CD8-positive, alpha-beta T cell (primary cell): ENCODE measurements at places on chromosomes 4 and X.

- DNase-seq: peak; percentile 1
These were observed 50.1 kb upstream of the ACSL4 start for GRCh38 chrX:109782994-109783700.

DNA sequence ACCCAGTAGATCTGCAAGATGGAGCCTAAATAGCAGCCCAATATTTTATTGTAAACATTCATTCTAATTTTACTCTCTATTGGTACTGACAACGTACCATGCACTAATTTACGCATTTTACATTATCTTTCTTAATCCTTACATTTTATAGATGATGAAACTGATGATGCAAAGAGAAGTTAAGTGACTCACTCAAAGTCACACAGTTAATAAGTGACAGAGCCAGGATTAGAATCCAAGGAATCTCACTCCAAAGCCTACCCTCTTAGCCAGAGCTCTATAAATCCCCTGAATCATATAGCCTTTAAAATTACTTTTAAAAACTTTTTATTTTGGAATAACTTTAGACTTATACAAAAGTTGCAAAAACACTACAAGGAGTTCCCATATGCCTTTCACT is 37.6 kb downstream of the PHKA1 start:
- no peak for DNase-seq

DNA sequence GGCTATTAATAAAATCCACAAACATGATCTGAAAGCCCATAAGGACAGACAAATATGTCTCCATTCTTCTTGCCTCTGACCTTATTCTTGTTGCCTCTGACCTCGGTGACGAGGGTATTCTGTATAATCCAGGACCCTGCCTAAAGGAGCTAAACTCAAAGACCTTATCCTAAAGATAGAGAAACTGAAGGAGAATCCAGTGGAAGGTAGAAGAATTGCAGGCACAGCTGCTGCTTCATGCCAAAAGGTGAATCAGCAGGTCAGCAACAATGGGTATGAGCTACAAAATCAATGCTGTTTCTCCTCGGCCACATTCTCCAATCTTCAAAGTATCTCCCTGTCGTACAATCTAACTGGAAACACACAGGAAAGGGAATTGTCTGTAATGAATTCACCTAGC is 71.4 kb downstream of the INTS6L start:
- DNase-seq: no peak

DNA sequence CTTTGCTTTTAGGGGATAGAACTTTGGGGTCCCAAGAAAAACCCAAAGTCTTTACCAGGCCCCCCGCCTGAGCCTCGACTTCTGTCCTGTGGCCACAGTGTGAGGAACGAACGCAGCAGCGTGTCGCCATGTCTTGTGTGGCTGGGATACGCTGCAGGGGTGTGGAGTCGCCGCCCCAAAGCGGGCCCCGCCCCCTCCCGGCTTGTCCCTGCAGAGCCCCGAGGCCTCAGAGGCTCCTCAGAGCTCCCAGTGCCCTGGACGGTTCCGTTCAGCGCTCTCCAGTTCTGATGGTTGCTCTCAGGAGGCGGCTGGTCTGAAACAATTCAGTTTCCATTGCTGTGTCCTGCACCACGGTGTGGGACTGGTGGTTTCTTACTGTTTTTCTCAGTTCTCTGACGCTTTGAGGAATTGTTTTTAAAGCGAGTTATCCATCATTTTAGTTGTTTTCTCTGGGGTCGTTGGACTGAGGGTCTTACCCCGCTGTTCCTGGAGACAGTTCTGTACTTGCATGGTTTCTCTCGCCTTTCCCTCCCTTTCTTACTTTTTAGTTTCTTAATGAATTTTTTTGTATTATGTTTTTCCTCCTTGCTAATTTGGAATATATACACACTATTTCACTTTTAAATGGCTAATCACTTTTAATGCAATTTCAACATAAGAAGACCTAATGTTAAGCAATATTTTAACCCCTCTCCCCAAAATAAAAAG is 1.6 kb upstream of the IDUA start:
- DNase-seq: peak; percentile 75

DNA sequence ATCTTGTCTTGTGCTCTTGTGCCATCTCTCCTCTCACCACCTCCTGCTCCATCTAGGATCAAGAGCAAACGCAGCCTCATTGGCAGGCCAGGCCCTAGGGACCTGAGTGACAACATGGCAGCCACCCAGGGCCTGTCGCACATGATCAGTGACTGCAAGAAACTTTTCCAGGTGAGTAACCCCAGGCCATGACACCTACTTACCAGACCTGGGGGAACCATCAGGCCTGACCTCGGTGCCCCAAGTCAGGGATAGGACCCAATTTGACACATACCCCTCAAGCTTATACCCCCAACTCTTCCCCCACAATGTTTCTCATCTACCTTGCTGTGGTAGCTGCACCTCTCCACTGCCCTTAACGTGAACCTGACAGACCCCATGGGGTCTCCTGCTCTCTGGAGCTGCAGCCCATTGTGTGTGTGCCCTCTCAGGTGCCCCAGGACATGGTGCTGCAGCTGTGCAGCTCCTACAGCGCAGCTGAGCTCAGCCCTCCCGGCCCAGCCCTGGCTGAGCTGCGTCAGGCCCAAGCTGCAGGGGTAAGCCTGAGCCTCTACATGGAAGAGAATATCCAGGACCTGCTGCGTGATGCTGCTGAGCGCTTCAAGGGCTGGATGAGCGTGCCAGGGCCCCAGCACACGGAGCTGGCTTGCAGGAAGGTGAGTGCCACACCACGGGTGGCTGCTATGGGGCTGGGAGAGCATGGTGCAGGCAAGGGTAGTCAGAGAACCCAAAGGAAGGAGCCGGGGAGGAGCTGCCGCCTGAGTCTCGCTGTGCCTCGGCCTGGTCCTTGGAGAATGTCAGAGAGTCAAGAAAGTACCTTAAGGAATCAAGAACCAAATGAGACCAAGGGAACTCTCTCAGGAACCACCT is 74.8 kb downstream of the STARD8 start:
- DNase-seq: no peak

DNA sequence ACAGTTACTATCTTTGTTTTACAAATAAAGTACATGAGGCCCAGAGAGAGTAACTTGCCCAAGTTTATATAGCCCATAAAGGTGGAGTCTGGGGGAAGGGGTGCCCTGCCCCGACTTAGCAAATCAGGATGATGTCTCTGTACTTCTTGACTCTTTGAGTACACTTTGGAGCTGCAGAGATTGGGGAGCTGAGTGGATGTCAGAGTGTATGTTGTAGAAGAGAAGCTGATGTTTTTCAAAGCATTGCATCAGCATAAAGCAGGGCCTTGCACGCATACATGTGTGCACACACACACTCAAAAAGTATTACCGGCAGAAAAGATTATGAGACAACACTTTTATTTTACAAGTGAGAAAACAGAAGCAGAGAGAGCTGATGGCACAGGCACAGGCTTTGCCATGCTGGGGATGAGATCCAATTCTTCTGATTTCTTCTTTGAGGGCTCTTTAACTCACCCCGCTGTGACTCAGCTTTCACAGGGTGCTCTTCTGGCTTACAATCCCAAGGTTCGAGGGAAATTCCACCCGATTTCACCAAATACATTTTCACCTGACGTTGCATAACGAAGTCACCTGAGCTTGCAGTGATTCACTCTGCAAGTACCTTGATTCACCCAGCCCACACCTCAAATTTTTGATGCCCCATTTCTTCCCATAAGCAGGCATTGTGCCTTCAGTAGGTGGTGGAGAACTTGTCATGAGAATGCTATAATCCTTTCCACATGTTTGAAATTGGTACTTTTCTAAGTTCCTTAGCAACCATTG is 292.8 kb upstream of the BOD1L1 start:
- DNase-seq: no peak

GRCh38 chr4:174999407-174999806 is 81.2 kb downstream of the ADAM29 start:
- no peak for DNase-seq

- no peak for DNase-seq
These were observed 32.4 kb downstream of the EGF start for GRCh38 chr4:109945056-109945455.

DNA sequence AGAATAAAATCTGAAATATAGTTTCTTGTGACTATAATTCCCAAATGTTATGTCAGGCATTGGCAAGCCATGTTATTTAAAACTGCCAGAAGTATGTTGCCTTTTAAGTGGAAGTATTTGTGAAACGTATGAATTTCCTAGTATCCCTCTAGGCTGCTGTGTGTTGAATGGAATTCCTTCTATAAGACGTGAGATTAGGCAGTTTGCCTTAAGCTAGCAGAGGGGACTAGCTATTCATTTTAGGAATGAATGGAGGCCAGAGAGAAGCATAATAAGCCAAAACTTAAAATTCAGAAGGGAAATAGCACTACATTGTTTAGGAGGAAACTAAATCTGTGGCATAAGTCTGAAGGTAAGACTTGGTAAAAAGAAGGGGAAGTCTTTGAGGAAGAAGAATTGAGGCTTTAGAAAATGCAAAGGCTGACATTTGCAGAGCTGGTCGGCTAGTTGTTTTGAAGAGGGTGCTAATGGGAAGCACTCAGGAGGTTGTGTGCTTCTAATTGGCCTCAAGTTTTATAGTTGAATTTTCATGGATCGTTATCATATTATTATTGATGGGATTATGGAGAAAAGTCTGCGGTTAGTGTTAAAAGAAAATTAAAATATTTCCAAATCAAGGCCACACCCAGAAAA is 57.1 kb downstream of the TMEM131L start:
- no peak for DNase-seq

GRCh38 chr4:74230902-74231499 is 73.1 kb downstream of the MTHFD2L start:
- peak; percentile 36 for DNase-seq

- no peak for DNase-seq
These were observed 78.8 kb upstream of the PRPS1 start for GRCh38 chrX:107549504-107549903.

- no peak for DNase-seq
These were observed 85.1 kb downstream of the RLIM start for GRCh38 chrX:74529311-74529710.

DNA sequence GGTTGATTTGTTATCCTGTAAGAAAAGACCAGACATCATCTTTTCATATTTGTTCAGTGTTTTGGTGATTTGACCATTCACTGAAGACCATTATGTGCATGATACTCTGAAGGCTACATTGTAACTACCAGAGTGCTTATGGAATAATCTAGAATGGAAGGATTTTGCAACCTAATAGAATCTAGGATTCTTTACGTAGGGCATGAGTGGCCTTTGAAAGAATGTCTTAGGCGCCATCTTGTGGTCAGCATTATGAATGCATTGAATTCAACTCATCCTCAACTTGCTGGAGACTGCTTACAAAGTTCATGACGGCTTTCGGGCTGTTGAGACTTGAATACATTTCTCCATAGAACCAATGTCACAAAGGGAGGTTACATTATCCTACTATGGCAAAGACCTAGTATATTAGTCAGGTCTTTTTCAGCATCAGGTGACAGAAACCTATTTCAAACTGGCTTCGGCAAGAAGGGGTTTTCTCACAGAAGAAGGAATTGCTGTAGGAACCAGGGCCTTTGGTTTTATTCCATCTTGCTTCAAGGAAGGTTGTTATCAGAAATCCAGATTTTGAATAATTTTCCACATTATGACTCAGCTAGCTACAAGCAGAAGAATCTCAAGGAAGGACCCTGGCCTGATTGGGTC is 104.1 kb downstream of the GPAT3 start:
- DNase-seq: peak; percentile 74

DNA sequence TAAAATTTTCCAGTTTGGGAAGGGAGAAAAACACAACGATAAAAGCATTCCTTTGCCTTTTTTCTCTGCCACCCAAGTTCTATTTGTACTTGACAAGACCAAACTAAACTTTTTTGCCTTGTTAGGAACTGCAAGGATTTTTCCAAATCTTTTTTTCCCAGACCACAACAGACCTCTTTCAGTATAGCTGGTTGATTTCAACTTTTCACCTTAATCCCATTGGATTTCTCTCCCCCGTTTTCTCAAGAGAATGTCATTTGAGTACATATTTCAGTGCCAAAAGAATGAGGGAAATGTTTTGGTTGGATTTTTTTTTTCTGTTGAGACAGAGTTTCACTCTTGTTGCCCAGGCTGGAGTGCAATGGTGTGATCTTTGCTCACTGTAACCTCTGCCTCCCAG is 18.5 kb upstream of the SGMS2 start:
- DNase-seq: no peak

GRCh38 chr4:154757713-154758112 is 13.9 kb downstream of the LRAT start:
- no peak for DNase-seq

DNA sequence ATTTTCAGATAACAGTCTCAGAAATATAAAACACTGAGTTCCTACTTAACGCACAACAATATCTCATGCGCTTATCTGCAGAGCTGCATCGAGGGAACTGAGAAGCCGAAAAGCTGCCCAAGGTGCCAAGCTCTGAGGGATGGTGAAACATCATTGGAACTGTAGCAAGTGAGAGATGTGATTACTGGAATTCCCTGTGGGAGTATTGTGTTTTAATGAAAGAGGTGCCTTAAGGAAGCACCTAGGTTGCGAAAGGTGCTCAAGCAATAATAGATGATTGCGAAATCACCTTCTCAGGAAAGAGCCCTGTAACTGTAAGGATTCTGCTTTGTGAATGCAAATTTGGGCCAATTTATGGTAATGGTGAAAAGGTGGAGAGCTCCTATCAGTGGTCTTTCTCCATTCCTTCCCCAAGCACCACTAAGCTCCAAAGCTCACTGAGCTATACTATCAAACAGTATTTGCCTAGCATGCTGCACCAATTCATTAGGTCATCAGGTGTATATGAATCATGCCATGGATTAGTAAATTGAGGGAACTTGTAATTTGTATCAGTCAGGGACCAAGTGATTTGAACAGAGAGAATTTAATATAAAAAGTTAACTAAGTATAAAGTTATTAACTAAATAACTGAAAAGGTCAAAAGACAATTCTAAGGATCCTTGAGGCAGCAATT is 59.0 kb upstream of the ATP8A1 start:
- DNase-seq: no peak

GRCh38 chr4:84614891-84615290 is 32.0 kb downstream of the CDS1 start:
- DNase-seq: no peak

- DNase-seq: no peak
These were observed 7.3 kb downstream of the SOD3 start for GRCh38 chr4:24802648-24803047.

DNA sequence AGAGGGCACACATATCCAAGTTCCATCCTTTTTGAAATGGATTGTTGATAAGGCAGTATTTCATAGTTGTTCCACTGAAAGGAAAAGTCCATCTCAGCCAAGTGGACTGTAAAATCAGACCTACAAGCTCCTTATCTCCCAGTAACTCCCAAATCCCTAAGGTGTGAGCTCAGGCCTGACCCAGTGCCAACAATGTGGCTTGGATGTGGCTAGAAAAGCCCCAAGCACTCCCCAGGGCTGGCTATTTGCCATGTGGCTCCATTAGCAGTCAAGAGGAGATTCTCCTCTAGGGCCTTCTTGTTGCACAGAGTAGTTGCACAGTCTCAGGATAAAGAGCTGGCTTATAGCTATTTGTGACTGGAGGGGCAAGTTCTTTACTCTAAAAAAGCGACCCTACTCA is 25.0 kb upstream of the DGKK start:
- DNase-seq: no peak

GRCh38 chr4:47619691-47620090 is 134.6 kb downstream of the ATP10D start:
- no peak for DNase-seq

- DNase-seq: no peak
These were observed 79.9 kb upstream of the MAP3K15 start for GRCh38 chrX:19595043-19595677.

GRCh38 chr4:41455206-41455605 is 82.8 kb upstream of the LIMCH1 start:
- no peak for DNase-seq

- DNase-seq: no peak
These were observed 19.4 kb upstream of the UFSP2 start for GRCh38 chr4:185445209-185445608.

- no peak for DNase-seq
These were observed 161.7 kb downstream of the SMARCA1 start for GRCh38 chrX:129361576-129361975.
